HEK293T (cell line): ENCODE measurements at places on chromosomes 1 and 21.

DNA sequence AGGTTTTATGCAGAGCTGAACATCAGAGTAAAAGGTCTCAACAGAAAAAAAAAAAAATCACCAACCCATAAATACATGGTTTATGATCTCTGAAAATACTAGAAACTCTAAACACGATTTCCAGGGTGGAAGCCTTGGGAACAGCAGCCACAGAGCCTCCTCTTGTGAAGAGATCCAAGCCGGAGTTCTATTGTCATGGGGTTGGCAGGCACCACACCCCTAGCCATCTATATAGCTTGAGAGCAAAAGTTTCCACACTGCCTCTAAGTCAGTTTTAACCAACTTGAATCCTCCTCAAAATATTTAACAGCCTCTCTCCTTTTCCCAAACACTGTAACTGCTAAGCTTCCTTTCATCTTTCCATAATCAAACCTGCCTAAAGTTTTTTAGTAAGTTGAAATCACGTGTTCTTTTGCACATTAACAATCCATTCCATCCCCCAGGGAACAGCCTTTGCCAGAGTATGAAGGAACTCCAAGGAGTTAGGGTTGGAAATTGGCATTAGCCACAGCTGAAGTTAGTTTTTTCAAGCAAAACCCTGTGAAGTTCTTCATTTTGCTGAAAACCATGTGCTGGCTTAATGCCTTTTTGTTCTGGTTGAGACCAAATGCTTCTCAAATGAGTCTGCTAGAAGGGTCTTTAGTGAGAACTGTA is 13.8 kb upstream of the SEC16B start:
- DNase-seq, result no peak

DNA sequence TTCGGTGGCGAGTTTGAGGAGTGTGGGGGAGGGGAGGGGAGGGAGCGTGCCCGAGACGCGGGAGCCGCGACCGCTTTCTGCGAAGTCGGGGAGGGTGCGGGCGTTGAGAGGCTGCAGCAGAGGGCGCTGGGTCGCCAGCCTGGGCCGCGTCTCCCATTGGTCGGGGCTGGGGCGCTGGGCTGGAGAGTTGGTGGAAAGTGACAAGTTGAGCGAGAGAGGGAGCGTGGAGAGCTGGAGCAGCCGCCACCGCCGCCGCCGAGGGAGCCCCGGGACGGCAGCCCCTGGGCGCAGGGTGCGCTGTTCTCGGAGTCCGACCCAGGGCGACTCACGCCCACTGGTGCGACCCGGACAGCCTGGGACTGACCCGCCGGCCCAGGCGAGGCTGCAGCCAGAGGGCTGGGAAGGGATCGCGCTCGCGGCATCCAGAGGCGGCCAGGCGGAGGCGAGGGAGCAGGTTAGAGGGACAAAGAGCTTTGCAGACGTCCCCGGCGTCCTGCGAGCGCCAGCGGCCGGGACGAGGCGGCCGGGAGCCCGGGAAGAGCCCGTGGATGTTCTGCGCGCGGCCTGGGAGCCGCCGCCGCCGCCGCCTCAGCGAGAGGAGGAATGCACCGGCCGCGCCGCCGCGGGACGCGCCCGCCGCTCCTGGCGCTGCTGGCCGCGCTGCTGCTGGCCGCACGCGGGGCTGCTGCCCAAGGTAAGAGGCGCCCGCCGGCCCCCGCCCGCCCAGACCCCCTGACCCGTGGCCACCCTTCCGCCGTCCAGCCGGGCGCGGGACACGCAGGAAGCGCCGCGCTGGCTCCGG is at the start of gene ROR1:
Gene ROR1 (plus strand): TSS at position 203 of the 802 bp plus-strand sequence.
- DNase-seq, result peak; percentile 95

- peak; percentile 45 for DNase-seq
Measured at GRCh38 chr1:222792744-222793143, 22.1 kb upstream of the DISP1 start.

- DNase-seq, result no peak
Measured at GRCh38 chr1:224065455-224065854, 48.5 kb upstream of the FBXO28 start.

DNA sequence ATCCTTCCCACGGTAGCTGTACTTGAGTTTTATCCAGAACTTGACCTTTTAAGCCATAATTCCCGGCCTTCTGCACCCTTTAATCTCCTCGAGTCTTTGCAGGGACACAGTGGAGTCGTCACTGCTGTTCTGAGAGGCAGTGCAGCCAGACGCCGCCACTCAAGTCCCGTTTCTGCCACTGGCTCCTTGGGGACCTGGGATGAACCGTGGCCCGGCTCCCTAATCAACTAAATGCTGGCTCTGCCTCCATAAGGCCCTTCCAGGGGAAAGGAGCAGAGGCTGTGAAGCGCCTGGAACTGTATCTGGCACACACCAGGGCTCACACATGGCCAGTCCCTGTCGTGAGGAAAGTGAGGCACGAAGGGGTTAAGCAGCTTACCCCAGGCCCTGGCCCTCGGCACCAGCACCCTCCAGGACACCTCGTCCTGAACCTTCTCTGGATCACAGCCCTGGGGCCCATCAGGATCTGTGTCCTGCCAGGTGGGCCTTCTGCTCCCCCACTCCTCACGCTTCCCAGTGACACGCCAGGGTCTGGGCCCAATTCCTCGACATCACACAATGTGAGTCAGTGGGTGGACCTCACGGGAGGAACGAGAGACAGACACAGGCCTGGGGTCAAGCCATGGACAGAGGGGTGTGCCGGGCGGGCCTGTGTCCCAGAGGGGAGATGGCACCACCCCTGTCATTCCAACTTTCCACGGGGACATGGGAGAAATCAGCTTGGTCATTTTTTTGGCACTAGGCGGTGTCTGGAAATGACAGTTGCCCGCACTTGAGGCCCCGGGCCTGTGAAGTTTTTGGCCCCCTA is 23.5 kb upstream of the C1orf174 start:
- no peak for DNase-seq

GRCh38 chr21:44710756-44711326 is 531 bp downstream of the TSPEAR start:
- DNase-seq, result no peak

DNA sequence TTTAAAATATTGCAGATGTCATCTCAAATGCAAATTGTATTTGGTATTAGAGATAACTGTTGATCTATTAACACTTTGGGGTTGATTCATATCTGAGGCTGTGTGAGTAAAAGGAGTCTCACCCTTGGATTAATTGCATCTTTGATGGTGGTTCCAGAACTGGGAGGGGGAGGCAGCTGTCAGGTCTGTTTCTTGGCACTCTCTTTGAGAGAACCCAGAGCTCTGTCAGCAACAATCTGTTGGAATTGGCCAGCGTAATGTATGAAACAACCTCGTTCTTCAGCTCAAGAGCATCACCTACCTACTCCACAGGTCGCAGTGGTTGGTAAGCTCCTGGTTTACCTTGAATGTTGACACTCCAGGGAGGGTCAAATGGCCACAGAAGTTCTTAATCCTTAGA is 424.1 kb downstream of the CAMTA1 start:
- DNase-seq, result no peak

- no peak for DNase-seq
Measured at GRCh38 chr1:178267646-178268094, 173.8 kb downstream of the RASAL2 start.

DNA sequence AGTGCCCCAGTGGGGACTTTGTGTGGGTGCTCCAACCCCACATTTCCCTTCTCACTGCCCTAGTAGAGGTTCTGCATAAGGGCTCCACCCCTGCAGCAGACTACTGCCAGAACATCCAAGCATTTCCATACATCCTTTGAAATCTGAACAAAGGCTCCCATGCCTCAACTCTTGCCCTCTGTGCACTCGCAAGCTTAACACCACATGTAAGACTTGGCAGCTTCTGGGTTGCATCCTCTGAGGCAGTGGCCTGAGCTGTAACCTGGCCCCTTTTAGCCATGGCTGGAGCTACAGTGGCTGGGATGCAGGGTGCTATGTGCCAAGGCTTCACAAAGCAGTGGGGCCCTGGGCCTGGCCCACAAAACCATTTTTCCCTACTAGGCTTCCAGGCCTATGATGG is 128.9 kb downstream of the TYW3 start:
- DNase-seq, result no peak

DNA sequence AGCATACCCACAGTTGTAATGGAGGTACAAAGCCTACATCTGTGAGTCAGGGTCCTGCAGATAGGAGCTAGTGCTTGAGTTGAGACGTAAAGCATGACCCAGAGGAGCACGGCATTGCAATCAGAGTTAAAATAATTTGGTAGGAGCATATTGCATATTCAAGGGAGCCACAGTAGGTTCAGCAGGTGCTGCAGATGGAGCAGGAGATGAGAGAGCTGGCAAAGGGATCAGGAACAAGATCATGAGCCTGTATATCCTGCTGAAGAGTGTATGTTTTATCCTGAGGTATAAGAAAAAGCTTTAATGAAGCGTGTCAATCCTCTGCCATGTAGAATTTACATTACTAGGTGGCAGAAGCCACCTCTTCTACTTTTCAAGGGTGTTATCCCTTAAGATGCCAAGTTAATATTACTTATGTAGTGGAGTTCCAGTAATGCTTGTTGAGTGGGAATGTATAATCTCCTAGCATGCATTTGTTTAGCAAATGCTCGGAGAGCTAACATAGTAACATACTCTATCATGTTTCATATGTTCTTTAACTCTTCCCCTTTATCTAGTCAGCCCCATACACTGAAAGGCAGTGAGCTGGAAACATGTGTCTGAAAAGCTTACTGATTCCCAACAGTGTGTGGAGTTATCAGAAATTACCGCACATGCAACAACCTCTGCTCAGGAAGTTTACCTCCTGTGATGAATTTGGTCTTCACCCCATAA is 300.3 kb downstream of the GRIK1 start:
- DNase-seq, result no peak

DNA sequence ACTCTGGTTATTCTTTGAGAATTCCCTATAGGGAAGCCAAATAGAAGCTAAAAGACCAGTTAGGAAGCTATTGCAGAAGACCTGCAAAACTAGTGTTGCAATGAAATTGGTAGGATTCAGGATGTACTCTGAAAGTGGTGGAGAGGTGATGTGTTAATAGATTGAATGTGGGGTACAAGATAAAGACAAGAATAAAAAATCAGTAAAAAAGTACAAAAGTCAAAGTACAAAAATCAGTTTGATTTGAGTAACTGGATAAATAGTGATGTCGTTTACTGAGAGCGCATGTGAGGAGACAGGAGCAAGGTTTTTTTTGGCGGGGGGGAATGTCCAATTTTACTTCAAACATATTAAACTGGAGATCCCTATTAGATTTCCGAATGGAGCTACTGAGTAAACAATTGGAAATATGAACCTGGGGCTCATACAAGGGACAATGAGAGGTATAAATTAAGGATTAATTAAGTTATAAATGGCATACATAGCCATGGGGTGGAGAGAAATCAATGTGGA is 2.5 kb upstream of the DCAF8 start:
- DNase-seq, result no peak

GRCh38 chr1:71621785-71622184 is 541.0 kb upstream of the ZRANB2 start:
- no peak for DNase-seq

DNA sequence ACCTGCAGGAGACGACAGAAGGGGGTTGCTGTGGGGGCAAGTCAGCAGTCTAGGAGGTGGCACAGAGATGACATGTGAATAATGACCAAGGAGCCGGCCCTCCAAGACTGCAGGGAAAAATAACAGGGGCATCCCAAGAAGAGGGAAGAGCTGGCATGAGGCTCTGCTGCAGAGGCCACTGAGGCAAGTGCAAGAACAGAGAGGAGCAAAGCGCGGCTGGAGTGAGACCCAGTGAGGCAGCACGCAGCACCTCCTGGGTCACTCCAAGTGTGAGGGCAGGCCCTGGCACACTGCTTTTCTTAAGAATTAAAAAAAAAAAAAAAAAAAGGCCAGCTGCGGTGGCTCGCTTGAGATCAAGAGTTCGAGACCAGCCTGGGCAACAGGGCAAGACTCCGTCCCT is 80.1 kb downstream of the SLC66A1 start:
- DNase-seq, result no peak

- no peak for DNase-seq
Measured at GRCh38 chr1:206573319-206573718, 38.9 kb downstream of the EIF2D start.

DNA sequence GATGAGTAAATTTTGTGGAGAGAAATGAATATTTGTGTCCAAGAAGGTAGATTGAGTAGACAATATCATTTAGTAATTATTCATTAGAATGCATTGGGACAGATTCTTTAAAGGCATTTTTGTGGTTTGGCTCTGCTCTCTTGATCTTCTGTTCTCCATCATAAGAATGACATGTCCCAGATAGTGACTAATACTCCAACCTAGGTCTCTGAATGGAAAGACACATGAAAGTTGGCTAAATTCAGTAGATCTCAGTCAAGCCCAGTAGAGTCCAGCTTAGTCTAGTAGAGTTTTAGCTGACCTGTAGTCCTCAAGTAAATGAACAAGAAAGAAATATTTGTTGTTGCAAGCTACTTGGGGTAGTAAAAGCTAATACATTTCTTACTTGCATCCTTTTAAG is 61.8 kb upstream of the DNAH14 start:
- DNase-seq, result no peak
